ENCODE measurements at places on chromosomes 12 and 14.

- DNase-seq: no peak
Measured at GRCh38 chr12:77124767-77125166, 59.4 kb upstream of the E2F7 start.

DNA sequence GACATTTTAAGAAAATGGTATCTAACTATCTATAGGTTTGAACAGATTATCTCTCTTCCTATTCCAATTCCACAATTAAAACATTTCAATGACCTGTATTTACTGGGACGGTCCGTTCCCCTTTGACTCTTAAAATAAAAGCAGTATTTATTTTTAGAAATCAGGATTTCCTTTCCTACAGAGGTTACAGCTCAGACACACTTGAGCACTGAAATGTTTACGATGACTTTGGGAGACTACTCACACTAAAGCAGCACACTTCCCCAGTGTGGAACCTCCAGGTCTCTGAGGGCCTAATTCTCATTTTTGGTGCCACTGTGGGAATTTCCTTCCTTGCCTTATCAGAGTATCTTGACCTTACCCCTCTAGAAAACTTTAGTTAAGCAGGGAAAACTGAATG lies 181.8 kb downstream of the PRKD1 start:
- no peak for DNase-seq

DNA sequence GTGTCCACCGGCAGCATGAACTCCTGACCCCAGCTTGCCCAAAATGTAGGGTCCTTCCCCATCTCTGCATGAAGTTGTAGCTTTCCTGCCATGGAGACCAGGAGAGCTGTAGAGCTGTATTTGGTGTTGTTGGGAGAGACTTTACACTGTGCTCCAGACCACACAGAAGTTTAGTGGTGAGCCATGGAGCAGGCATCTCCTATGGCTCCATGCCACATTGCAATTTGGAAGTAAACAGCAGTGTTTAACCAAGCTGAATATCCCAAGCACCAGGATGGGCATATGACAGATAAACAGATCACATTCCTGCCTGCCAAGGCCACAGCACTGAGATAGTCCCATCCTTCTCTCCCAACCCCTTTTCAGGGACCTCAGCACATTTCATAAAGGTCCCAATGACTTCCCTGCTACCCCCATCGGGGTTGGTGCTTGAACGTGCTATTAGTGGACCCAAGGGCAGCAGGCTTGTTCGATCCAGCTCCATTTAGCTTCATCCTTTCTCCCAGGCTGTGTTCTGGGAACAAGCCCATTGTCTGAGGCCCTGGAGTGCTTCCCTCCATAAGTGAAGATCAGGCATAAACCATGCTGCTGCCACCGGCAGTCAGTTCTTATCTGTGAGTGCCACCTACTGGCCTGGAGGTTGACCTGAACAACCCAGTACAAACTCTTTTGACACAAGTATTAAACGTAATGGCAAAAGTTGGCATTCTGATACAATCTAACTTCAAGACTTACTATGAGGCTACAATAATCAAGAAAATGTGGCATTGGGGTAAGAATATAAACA lies 172.3 kb upstream of the ATXN7L3B start:
- DNase-seq: no peak

- DNase-seq: no peak
Measured at GRCh38 chr12:116415408-116416108, 138.1 kb upstream of the MED13L start.

GRCh38 chr14:56759633-56760032 lies 50.6 kb downstream of the OTX2 start:
- no peak for DNase-seq

DNA sequence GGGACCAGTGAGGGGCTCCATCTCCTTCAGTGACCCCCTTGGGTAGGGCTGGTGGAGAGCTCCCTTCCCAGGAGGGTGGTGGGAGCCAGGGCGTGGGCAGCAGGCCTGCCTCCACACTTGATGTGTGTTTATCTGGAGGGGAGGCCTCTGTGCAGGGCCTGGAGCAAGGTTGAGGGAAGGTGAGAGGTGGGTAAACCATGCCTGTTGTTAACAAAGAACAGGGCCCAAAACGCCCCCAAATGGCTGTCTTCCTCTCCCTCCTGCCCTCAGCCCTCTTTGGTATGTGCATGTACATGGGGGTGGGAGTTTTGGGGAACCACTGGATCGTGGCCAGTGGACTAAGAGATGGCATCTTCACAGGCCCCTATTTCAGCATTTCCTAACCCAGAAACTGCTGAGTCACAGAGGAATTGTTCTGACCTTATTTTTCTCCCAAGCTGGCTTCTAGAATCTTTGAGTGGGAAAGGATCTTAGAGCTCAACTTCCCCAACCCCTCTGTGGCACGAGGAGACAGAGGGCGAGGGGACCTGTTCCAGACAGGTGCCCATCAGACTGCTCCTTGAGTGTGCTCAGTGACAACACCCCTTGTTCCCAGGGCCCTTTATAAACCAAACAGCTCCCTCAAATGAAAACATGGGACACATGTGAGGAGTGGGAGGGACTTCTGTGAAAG lies 3.6 kb downstream of the SLC48A1 start:
- DNase-seq: no peak

GRCh38 chr14:76848879-76849278 lies 22.7 kb downstream of the LRRC74A start:
- DNase-seq: no peak

GRCh38 chr12:80966001-80966400 lies 28.3 kb upstream of the LIN7A start:
- DNase-seq: no peak

DNA sequence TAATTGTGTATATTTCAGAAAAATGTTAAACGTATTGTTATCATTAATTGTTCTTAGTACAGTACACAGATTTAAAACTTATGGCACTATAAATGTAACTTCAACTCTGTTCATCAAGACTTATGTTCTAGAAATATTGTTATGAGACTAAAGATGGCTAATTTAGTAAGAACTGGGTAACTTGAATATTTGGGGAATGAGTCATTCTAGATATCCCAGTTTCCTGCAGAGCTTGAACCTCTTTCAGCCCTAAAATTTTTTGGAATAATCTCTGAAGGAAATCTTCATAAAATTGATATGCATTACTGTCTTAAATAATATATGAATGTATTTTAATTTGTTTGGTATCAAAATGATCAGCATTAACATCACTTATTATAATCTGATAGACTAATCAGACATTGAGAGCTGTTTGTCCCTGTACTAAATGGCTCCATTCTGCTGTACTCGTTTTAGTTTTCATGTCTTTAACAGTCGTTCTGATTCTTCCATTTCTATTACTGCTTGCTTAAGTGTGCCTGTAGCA lies 87.1 kb downstream of the VEZT start:
- DNase-seq: no peak

GRCh38 chr12:49673446-49674317 lies 33.5 kb downstream of the FMNL3 start:
- no peak for DNase-seq

GRCh38 chr12:50297027-50297426 lies 13.7 kb upstream of the LIMA1 start:
- DNase-seq: no peak

GRCh38 chr14:32820682-32821081 lies 118.0 kb upstream of the NPAS3 start:
- no peak for DNase-seq

DNA sequence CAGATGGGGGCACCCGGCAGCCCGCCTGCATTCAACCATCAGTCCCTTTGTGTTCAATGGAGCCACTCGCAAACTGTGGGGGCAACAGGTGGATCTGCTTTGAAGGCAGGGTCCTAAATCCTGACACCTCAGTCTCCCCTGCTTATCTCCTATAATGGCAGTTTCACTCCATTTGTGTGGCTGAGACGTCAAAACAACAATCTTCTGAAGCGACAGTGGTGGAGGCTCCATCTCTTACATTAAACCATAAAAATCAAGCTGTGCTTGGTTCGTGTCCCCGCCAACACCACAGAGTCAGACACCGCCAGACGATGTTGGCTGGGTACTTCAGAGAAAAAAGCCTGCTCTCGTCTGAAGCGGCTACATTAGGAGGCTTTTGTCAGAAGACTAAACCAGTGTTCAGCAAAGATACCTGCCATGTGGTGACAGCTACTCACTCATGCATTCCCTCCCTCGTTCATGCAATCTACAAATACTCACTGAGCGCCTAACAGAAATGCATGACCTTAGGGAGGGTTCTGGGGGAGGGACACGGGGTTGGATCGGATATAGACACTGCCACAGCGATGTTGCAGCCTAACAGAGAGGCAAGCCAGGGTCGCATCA lies 253.9 kb downstream of the FOXN3 start:
- no peak for DNase-seq

DNA sequence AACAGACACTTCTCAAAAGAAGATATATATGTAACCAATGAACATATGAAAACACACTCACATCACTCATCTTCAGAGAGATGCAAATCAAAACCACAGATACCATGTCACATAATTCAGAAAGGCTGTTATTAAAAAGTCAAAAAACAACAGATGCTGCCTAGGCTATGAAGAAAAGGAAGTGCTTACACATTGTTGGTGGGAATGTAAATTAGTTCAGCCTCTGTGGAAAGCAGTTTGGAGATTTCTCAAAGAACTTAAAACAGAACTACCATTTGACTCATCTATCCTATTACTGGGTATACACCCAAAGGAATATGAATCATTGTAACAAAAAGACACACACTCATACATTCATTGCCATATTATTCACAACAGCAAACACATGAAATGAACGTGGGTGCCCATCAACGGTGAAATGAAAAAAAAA lies 35.1 kb downstream of the EIF2S3B start:
- no peak for DNase-seq

DNA sequence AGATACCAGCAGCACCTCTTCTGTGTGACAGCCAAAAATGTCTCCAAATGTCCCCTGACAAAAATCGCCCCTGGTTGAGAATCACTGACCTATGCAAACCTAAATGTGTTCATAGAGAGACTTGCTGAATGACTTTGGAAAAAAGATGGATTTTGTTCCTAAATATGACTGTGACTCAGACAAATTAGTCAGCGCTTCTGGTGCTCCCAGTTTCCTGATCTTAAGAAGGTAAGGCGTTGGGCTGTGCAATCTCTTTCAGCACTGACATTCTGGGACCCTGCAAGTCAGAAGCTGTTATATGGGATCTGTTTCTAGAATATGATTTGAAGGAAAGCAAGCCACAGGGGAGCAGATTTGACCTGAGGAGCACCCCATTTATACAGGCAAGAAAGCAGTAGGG lies 90.6 kb upstream of the PWP1 start:
- DNase-seq: no peak

DNA sequence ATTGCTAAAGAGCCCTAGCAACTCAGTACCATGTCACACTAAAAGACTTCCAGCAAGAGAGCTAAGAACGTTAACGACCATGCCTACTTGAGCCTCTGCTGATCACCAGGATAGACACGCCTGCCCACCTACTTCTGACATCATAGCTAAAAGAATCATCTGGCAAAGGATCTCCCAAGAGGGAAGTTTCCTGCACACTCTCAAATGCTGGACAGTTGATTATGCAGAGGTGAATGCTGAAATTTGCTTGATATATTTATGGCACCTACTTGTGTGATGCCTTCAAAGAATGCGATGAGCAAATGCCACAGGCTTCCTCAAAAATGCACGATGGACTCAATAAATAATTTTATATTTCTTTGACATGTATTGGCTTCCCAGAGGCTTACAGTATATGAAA lies 113.6 kb downstream of the GALC start:
- no peak for DNase-seq

GRCh38 chr14:37974421-37974820 lies 233.3 kb upstream of the SSTR1 start:
- DNase-seq: no peak

DNA sequence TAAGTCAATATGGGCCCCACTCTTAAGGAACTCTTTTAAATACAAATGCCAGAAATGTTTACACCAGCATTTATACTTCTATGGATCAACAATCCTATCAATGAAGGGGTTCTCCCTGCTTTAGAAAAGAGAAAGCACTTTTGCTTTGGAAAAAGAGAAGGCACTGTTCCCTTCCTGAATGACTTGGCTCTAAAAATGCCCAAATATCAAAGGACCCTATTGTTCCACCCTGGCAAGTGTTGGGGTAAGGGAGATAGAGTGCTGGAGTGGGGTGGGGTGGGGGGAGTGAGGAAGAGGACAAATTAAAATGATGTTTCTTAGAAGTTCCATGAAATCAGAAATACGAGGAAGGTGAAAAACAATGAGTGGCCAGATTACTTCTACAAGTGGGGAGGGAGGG lies 131.6 kb upstream of the GRIN2B start:
- DNase-seq: no peak

GRCh38 chr12:131603939-131604795 lies 106.7 kb upstream of the SFSWAP start:
- no peak for DNase-seq

GRCh38 chr12:31353750-31354708 lies 28.1 kb upstream of the SINHCAF start:
- DNase-seq: no peak

DNA sequence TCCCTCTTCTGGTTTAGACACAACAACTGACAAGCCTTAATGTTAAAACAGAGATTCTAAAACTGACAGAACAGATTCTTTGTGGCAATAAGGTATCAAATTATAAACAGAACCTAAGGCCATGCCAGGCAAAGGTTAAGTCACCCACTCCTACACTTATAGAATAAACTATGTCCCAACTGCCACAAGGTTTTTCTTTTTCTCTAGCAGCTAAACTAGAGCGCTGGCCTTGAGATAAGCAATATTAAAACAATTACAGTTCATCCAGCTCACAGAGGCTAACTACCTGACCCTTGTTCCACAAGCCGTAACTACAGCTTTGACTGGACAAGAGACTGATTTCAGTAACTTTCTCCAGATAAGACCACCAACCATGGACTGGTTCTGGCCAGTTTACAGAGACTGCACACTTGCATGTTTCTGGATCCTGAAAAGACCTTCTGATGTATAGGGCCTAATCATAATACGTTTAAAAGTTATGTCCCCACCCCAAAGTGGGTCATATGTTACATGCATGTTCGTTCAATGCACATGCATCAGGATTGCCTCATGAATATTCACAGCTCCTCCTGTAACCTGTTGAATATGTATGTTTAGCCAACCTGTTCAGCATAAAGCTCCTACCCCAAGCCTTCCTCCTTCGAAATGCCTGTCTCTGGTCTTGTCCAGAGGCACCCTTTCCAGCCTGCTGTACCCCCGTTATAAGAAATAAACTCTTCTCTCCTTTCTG lies 61.9 kb upstream of the VASH1 start:
- DNase-seq: no peak
